Stimulated activated CD8-positive, alpha-beta memory T cell treated with anti-CD3 and anti-CD28 coated beads, Interleukin-7, amount 100 ng/mL, for 4 hours (primary cell): ENCODE measurements at places on chromosomes 3 and 15.

DNA sequence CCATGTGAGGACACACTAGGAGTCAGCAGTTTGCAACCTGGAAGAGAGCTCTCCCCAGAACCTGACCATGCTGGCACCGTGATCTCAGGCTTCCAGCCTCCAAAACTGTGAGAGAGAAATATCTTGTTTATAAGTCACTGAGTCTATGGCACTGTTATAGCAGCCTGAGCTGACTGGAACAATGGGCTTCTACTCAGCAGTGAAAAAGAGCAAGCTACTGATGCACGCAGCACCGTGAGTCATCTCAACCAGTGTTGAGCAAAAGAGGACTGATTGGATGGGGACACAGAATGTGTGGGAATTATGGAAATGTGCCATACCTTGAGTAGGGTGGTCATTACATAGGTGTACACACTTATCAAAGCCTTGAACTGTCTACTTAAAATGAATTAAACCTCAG is 230.4 kb downstream of the PLCL2 start:
- DNase-seq = no peak

DNA sequence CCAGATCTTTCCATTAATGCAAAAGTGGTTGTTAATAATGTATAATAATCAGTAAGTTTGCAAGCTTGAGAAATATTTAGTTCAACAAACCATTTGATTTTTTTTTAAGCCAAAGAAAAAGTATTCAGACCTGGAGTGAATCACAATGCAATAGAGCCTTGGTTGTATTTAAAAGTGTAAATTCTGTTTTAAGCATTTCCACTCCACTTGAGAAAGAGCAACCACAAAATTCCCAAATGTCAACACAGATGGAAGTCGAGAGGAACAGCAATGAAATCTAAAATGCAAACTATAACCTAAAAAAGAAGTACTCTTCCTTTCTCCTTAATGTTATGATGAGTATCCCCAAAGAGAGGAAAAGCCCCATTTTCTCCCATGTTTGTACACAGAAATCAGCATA is 20.2 kb downstream of the GBE1 start:
- no peak for DNase-seq

- no peak for DNase-seq
Observed at GRCh38 chr3:194380326-194380725, 10.8 kb upstream of the LRRC15 start.

GRCh38 chr3:67620869-67621268 is 33.5 kb downstream of the SUCLG2 start:
- DNase-seq = no peak

- DNase-seq = no peak
Observed at GRCh38 chr3:148641722-148642121, 56.0 kb upstream of the AGTR1 start.

GRCh38 chr3:13231781-13232666 is 158.8 kb upstream of the IQSEC1 start:
- DNase-seq = no peak

DNA sequence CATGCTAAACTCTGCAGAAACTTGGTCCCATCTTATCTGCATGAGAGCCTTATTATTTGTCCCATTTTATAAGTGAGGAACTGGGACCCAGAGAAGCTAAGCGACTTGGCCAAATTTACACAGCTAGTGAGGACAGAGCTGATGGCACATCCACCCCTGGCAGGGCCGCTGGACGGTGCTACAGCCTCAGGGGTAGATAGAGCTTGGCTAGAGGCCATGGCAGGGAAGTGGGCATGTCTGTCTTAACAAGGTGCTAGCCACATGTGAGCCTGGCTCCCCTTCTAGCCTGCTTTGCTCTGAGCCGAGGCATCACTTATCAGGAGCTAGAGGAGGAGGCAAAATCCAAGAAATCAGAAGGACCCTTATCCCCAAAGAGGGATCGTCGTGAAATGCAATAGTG is 36.7 kb upstream of the SYNM start:
- no peak for DNase-seq

GRCh38 chr15:56915888-56916287 is 2.6 kb upstream of the TCF12 start:
- DNase-seq = no peak

DNA sequence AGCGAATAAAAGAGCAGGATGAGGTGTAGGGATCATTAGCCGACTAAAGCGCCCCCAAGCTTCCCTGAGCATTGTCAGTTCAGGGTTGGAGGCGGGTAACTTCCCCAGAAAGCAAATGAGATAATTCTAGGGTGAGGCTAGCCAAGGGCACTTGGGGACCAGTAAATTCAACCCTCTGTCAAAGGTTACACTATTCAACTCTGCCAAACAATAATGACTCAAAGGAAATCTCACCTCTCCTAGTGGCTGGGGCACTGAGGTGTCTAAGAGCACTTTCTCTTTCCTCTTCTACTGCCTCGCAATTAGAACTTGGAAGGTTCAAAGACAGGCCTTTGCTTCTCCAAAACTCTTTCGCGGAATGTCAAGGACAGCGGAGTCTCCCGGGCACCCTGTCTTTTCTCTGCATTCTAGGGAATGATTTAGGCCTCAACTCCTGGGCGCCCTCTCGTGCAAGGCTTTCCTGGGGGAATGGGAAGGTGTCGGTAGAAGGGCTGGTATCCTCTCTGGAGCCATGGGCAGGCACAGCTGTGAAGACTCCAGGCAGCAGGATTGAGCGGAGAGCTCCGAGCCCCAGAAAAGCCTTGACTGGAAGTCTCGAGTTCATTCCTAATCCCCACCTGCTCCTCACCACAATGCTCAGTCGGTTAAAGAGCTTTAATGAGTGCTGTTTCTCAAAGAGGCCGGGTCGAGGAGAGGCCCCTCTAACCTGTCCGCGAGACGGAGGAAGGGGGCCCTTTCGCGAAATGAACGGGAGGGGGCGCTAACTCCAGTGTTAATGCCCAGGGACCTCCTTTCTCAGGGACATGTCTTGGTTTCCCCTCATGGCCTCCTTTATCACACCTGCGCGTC is 21.9 kb downstream of the ZIC4 start:
- no peak for DNase-seq

GRCh38 chr15:80163217-80163616 is 10.4 kb downstream of the FAH start:
- no peak for DNase-seq

DNA sequence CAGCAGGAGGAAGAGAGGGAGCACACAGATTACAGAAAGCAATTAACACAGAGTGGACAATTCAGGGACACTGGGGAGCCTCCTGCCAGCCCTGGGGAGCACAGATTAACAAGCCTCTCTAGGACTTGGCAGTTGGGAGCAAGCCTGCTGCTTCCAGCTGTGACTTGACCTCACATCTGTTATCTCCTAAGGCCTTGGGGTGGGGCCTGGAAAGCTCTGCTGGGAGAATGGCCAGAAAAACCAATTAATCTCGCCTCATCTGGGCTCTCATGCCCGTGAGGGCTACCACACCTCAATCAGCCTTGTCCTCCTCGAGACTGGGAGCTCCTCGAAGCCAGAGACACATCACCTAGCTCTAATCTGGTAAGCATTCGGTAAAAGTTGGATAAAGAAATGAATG is 39.1 kb downstream of the SEMA5B start:
- DNase-seq = no peak

DNA sequence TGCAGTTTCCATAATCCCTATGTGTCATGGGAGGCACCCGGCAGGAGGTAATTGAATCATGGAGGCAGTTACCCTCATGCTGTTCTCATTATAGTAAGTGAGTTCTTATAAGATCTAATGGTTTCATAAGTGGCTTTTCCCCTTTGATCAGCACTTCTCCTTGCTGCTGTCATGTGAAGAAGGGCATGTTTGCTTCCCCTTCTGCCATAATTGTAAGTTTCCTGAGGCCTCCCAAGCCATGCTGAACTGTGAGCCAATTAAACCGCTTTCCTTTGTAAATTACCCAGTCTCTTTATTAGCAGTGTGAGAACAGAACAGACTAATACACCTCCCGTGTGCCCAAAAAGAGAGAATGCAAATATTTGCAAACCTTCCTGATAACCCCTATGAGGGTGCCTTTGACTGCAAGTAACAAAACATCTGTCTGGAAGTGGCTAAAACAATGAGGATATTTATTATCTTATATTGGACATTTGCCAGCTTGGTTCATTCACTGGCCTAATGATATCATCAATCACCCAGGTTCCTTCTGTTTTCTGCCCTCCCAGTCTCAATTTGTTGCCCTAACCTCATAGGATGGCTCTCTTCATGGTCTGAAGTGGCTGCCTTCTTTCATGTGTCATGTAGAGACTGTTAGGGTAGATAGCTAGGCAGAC is 68.7 kb downstream of the BHLHE40 start:
- no peak for DNase-seq
